ENCODE measurements at places on chromosomes 16 and 17.

- no peak for DNase-seq
Observed at GRCh38 chr17:6712854-6713129, 377 bp downstream of the SLC13A5 start.

- DNase-seq, result no peak
Observed at GRCh38 chr17:37068266-37068665, 119.5 kb downstream of the AATF start.

- no peak for DNase-seq
Observed at GRCh38 chr16:19907161-19907992, 22.7 kb upstream of the GPRC5B start.

- no peak for DNase-seq
Observed at GRCh38 chr16:65975049-65975708, 391.3 kb upstream of the CDH5 start.

DNA sequence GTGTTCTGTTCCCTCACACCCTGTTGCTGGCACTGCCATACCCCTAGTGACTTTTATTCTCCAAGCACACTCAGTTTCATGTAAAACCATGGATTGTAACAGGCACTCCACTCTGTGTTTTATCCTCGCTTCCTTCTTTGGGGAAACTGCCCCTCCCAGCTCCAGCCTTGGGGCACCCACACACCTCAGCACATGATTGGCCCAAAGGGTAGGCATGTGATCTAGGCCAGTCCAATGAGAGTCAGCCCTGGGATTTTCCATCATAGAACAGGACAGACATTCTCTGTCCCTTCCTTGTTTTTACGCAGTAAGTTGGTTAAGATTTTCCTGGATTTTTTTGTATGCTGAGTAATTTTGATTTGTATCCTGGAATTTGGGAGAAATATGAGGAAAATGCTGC lies 115.4 kb downstream of the C16orf95 start:
- DNase-seq, result no peak

Data from cerebellar nuclear complex (tissue), 1 donor.